ENCODE measurements at places on chromosomes 12 and 14.

DNA sequence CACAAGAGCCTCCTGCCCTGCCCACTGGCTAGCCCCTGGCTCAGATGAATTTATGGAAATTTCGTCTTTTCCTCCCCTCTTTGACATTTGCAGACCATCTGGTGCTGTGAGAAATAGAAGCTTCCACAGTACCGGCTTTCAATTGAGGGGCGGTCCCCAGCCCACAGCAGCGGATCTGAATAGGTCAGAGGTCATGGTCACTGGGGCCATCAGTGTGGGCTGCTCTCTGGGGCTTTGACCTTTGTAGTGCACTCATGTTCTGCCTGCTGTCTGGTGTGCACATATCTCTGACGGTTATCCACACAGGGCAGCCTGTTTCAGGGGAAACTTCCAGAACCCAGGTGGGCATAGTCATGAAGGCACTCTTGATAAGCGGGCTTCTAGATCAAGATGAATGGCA is 2.5 kb upstream of the RFLNA start:
- DNase-seq = no peak

DNA sequence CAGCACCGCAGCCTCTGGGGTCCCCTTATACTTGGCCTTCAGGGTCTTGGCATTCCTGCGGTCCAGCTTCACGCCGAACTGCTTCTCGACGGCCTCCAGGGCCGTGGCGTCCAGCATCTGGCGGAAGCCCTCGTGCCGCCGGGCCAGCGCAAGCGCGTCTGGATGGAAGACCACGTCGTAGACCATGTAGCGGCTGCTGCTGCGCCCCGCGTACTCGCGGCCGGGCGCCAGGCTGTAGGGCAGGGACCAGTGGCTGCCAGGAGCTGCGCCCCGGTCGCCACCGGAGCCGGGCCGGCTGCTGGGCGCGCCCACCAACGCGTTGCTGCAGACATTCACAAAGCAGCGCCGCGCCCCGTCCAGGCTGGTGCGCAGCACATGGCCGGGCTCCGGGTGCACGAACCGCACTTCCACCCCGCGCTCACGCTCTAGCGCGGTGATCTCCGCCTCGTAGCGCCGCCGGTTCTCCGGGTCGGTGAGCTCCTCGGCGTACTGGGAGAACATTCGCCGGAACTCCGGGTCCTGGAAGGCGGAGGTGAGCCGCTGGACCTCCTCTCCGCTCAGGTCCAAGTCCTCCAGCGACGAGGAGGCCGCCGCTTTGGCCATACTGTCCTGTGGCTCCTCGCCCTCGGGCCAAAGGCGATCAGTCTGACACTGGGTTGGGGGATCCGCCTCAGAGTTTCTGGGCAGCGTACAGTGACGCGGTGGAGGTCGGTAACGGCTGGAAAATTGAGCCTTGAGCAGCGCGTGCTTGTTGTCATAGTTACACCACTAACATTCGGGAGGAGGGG is at the start of gene DNAAF2:
TSS of gene DNAAF2 (minus strand) at position 698 of the 788 bp plus-strand sequence. CDS start at position 603, 95 bp downstream.
- DNase-seq = peak; percentile 45

DNA sequence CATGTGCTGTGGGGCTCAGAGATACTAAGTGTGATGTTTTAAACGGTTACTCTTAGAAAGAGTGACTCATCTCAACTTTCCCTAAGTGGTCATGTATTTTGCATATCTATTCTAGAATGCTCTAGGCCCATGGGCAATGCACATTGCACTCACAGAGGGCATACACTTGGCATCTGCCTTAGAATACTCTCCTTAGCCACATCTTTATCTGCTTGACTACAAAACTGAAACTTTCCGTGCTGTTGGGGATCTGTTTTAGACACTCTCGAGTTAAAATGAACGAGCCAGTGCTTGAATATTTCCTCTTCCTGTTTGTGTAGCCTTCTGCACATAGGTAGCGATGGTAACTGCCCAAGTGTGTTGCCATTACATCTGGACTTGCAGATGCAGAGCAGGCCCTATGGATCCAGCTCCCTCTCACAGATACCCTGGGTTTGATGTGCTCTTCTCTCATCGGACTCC is 180.5 kb downstream of the CAND1 start:
- DNase-seq = no peak

GRCh38 chr14:92892589-92892988 is 30.4 kb upstream of the CHGA start:
- no peak for DNase-seq

DNA sequence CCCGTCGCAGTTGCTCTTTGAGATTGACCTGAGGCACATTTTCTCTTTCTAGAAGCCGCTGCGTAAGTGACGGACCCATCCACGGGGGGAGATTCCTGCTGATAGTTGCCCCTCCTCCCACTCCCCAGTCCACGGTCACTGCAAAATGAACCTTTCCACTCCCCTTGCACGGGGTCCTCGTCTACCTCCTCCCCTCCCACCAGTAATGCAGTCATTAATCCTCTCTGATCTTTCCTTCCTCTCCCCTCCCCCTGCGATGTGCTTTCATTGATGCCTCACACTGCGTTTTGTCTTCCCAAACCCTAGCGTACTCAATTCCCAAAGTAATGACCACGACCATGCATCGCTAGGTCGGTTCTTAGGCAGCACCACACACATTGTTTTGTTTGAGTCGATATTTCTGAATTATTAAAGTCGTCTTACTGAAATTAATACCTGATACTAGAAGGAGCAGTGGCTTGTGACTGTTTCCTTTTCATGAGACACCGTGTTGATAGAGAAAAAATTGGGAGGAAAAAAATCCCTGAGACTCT is 857 bp downstream of the ETNK1 start:
- no peak for DNase-seq

GRCh38 chr14:69424149-69424923 is 25.8 kb downstream of the SLC39A9 start:
- DNase-seq = no peak

DNA sequence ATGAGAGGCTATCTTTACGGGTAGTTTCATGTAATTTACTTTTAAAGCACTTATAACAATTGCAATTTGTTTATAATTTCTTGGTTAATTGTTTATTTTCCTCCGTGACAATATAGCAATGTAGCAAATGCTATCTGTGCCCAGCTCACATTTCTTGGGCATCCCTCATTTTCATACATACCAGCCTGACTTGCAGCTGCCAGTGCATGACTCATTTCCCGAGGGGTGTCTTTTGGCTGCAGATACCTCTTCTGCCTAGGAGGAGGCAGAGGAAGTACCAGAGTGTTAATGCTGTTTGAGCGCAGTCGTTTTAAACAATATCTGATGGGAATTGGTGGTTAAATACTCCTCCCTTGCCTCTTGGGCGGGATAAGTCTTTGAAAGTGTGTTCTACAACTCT is 104.2 kb upstream of the ABCD2 start:
- no peak for DNase-seq

DNA sequence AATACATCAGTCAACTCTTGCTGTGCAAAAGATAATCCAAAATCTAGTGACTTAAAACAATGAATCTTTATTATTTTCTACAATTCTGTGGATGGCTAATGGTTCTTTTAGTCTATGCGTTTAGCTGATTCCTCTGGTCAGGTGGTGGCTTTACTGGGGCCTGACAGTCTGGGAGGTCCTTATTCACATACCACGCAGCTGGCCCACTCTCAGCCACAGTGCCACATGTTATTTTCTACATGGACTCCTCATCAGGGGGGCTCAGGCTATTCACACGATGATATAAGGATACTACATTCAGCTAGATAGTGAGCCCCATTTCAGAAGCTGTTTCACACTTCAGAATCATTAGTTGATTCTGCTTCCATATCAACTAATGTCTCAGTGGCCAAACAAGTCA is 287.5 kb upstream of the MGAT4C start:
- no peak for DNase-seq

DNA sequence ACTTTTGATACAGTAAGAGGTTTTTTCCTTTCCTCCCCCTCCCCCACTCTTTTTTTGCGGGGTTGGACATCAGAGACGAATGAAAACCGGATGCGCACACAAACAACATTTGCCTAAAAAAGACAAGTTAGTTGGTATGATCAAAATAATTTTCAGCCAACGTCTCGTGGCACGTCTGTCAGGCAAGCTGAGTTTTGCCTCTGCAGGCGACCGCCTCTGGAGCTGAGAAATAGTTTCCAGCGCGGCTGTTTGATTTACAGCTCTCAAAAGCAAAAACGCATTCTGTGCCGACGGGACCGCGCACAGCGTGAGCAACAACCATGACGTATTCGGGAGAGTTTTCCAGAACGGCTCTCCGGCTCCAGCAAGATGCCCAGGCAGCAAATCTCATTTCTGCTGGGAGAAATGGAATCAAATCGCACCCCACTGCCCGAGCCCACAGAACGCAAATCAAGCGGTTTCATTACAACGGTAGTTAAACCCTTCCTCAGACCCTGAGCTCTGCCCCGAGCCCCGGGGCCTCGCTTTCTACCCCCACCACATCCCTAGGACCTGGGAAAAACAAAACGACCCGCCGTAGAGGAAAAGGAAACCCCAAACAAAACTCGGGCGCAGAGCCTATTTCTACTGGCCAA is 14.2 kb upstream of the CALM1 start:
- peak; percentile 45 for DNase-seq

- DNase-seq = no peak
Measured at GRCh38 chr12:125406131-125406530, 340.9 kb downstream of the AACS start.

DNA sequence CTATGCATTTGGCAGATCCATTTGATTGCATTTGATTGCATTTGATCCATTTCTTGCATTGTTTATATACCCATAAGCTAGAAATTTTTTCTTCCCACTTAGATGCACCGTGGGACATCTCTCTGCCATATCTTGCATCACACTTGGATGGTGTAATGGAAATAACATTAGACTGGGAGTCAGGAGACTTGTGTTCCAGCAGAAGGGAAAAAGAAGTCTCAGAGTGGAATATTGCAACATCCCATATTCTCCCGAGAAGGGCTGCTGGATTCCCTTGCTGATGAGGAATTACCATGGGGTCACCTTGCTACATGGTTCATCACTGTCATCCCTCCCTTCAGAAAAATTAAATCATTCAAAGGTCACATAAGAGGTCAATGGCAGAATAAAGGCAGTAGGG is 78.1 kb downstream of the KSR2 start:
- no peak for DNase-seq

DNA sequence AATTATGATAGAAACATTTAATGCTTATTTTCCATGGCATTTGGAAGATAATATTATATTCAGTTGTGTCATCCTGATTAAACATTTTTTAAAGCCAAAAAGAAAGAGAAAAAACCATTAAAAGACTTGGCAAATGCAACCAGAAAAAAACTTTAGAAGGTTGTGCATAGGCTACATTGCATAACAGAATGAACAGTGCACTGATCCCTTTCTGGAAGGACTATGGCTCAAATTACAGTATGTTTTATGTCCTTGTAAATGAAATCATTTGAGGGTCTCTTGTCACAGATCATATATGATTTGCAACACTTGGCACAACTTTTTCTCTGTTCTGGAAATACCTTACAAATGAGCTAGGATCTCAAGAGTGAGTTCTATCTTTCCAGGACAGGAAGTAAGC is 275.2 kb upstream of the FLRT2 start:
- DNase-seq = no peak

- no peak for DNase-seq
Measured at GRCh38 chr12:42291680-42292079, 34.2 kb downstream of the ZCRB1 start.

DNA sequence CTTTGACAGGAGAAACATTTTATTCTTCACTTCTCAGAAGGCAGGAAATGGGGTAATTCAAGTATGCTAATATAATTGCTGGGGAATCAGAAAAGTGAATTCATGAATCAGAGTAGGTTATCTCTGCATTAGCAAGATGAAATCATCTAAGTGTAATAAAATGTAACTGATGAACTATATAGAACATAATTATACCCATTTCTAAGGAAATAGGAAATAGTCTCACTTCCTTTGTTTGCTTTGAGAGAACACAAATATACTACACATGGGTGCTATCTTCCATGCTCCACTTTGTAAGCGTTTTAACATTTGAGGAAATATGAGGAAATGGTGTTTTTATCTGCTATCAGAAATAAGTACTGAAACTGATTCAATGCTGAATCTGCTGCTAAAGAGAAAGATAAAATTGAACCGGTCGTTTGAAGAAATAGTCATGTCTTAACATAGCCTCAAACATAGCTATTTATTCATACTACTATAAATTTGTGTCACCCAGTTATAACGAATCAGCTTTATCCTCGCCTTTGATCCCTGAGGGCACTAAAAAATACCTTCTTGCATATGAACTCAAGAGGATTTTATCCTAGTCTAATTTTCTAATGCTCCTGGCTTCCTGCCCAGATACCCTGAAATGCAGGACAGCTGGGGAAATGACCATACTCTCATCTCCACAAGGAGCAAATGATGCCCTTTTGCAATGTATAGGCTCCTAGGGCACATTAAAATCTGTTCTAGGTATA is 696.0 kb downstream of the C12orf50 start:
- no peak for DNase-seq

- no peak for DNase-seq
Measured at GRCh38 chr12:98001430-98001829, 514.0 kb upstream of the TMPO start.

GRCh38 chr12:114698566-114699163 is 14.7 kb upstream of the TBX3 start:
- DNase-seq = no peak

DNA sequence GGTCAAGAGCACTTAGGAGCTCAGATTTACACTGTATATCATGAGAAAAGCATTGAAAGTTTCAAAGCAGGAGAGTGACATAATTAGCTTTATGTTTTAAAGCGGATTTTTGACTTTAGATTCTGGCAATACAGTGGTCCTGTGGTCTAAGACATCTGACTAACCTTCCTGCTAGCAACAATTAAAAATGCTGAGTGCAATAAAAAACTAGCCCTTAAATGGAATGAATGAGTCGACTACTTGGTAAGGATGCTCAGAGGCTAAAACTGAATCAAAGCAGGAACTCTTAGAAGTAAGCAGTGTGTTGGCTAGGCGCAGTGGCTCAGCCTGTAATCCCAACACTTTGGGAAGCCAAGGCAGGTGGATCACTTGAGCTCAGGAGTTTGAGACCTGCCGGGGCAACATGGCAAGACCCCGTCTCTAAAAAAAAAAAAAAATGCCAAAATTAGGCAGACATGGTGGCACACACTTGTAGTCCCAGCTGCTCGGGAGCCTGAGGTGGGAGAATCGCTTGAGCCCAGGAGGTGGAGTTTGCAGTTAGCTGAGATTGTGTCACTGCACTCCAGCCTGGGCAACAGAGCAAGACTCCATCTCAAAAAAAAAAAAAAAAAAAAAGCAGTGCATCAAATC is 18.9 kb downstream of the BICD1 start:
- no peak for DNase-seq

DNA sequence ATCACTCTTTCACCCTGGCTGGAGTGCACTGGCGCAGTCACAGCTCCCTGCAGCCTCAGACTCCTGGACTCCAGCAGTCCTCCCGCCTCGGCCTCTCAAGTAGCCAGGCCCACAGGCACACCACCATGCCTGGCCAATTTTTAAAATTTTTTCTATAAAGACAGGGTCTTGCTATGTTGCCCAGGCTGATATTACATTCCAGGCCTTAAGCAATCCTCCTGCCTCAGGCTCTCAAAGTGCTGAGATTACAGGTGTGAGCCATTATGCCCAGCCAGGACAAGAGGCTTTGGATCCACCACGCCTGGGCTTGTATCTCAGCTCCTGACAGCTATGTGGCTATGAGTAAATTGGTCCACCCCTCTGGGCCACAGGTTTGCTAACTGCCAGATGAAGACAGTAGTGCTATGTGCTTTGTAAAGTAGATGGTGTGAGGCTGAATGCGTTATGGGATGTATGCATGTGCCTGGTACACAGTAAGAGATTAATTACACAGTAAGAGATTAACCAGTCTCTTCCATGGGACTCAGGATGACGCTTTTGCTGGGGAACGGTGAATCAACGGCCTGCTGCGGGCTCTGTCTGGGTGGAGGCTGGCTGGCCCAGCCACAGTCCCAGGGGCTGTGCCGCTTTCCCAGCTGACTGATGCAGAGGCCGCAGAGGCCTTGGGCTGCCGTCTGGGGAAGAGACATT is 53.3 kb upstream of the NCOR2 start:
- DNase-seq = no peak
